ENCODE measurements at places on chromosomes 7 and 10.

- no peak for DNase-seq
Observed at GRCh38 chr7:141198194-141198958, 124.5 kb downstream of the TMEM178B start.

DNA sequence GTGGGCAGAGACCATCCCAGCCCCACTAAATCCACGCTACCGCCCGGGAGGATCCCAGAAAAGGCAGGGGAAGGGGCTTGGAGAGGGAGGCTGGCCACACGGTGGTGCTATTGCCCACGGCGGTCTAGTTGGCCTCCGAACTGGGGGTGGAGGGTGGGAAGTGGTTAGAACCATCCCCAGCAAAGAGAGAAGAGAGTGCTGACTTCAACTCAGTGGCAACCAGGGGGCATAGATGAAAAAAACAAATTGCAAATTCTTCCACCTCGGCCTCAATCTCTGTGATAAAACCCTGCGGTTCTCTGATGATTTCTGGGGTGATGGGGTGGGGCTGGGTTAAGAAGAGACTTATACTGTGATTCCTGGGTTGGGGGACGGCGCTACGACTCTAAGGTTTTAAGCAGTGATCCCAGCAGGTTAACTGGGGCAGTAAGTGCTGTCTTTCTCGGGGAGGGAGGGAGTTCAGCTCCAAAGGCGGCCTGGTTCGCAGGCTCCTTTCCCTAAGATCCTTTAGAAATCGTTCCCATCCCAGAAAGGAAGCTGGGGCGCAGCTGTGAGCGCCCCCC is 154.5 kb upstream of the LYZL2 start:
- peak; percentile 94 for DNase-seq

DNA sequence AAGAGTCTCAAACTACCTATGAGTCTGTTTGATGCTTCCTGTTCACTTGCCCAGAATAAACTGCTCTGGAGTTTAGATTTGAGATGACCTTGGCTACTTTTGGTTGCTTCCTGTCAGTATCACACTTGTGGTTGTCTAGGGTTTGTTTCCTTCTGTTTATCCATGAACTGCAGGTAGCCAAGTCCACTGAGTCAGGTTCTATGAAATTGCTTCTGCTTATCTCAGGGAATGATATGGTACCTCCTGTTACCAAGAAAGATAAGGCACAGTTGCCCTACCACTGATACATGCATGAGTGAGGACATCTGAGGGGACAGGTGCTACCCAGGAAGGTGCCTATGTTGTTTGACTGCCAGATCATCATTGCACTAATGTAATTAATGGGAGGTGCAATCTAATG is 15.8 kb upstream of the EEPD1 start:
- no peak for DNase-seq

DNA sequence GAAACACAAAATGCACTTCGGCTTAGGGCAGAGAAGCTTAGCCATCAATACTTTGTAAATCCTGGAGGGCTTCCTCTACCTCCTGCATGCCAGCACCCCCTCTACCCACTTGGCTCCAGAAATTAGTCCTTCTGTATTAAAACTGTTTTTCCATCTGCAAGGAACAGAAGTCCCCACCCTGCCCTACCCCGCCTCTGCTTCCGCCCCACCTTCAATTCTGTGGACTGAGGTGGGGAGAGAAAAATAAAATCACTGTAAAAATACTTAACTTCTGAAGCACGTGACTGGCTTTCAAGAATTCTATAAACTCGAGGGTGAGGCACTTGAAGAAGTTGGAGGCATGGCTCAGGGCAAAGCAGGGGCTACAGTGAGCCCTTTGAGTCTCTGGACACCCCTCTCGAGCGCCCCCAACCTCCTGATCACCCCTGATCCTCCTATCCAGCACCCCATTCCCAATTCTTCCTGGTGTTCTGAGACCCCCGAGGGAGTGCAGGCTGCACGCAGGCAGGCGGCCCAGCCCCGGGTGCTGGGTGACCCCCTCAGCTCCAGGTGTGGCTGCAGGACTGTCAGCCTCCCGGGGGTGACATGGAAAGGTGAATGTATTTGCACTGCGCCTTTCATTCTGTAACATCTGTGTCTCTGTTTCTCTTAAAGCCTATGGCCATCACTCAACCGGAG is 7.3 kb upstream of the KIAA1217 start:
- no peak for DNase-seq

DNA sequence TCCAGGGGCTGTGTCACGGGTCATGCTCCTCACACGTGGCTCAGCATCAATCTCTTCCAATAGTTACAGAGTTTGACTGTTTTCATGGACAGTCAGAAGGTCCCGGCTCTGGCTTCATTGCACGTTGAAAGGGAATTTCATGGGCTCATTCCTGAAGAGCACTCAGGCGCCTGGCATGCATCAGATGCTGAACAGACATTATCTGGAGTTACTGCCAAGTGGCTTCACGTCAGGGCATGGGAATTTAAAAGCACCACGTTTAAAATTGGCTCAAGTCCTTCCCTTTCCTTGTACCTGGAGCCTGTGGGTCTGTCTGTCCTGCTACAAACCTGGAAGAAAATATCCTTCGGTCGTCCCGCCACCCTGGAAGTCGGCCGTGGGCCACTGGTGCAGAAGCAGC is 50.4 kb downstream of the CFAP46 start:
- no peak for DNase-seq

- no peak for DNase-seq
Observed at GRCh38 chr7:93778384-93778783, 112.2 kb downstream of the TFPI2 start.

- DNase-seq = no peak
Observed at GRCh38 chr10:46001187-46001756, 29.0 kb downstream of the TIMM23 start.

GRCh38 chr10:84227810-84228209 is 2.5 kb upstream of the LRIT2 start:
- DNase-seq = no peak

- peak; percentile 53 for DNase-seq
Observed at GRCh38 chr10:103197174-103197573, 4.1 kb upstream of the NT5C2 start.

DNA sequence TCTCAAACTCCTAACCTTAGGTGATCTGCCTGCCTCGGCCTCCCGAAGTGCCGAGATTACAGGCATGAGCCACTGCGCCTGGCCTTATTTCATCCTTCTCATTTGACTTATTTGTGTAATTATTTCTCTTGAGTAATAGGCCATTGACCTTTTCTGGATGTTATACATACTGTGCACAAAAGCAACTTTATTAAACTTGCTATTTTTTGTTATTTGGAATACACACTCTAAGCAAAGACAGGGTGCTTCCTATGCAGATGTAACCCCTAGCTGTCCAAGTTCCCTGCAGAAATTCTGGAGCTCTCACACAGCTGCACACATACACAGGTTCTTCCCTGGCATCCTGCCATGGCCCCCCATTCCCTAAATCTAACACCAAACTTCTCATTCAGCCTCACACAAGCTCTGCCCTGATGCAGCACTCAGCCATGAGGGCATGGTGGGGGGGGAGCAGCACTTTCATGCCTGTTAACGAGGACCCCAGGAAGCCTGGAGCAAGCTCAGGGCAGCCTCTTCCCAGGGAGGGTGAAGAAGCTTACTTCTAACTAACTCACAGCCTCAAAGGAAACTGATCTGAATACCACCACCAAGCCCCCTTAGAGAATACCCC is 33.2 kb downstream of the SH3PXD2A start:
- no peak for DNase-seq

DNA sequence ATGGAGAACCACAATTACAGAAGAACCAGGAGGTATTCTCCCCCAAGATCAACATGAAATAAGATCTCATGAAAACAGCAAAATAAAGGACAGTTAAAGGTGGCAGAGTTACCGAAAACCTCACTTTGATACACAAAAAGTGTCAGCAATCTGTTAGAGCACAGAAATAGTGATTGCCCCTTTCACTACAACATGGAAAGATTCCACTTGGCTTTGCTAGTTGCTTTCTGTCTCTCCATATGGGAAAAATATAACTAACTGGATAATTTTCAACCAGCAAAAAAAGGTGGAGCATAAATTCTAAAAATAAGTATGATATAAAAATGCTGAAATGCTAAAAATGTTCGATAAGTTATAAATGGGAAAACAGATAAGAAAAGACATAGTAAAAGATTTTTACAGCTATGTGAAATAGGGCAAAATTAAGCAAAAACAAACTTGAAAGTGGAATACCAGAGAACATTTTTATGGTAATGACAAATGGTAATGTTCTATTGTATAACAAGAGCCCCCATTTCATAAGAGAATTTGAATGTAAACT is 90.2 kb downstream of the GPR85 start:
- no peak for DNase-seq

GRCh38 chr7:53191191-53191695 is 155.8 kb downstream of the POM121L12 start:
- DNase-seq = no peak

DNA sequence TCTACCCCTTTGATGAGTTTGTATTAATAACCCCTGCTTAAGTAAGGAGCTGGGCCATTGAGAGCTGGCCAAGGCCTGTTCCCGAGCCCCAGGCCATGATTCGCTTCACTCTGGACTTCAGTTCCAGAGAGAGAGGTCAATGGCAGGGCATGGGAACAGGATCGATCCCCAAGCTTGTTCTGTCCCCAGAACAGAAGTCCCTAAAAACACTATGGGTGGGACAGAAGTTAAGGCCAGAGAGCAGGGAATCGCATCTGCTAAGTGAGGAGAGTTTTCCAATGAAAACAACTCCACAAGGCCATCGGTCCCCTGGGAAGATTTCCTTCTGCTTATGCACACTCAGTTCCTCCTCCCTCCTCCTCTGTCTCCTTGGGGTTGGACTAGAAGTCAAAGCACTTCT is 159.6 kb downstream of the LSM5 start:
- DNase-seq = no peak

DNA sequence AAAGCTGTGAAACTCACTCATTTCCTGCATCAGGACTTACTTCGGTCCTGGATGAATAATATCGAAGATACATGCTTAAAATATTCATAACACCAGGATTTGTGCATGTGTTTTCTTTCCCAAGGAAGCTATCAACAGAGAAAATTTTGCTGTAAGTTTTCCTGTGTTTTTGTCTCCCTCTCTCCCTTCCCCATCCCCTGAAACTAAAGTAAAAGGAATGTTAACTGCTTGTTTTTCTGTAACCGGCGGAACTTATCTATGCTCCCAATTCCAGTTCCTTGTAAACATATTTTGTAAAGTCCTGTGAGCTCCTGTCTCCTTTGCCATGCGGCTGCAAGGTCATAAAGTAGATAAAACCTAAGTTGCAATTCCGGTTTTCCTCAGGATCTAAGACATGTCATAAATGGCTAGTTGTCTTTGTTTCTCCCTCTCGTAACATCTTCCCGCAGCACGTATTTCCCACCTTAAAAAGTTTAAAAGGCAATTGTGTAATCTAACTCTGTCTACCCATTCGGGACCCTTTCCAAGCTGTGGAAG is 79.0 kb upstream of the POM121L12 start:
- DNase-seq = no peak

GRCh38 chr7:95002775-95003174 is 95.4 kb downstream of the PPP1R9A start:
- no peak for DNase-seq

- DNase-seq = no peak
Observed at GRCh38 chr7:80940539-80941207, 21.8 kb upstream of the SEMA3C start.

DNA sequence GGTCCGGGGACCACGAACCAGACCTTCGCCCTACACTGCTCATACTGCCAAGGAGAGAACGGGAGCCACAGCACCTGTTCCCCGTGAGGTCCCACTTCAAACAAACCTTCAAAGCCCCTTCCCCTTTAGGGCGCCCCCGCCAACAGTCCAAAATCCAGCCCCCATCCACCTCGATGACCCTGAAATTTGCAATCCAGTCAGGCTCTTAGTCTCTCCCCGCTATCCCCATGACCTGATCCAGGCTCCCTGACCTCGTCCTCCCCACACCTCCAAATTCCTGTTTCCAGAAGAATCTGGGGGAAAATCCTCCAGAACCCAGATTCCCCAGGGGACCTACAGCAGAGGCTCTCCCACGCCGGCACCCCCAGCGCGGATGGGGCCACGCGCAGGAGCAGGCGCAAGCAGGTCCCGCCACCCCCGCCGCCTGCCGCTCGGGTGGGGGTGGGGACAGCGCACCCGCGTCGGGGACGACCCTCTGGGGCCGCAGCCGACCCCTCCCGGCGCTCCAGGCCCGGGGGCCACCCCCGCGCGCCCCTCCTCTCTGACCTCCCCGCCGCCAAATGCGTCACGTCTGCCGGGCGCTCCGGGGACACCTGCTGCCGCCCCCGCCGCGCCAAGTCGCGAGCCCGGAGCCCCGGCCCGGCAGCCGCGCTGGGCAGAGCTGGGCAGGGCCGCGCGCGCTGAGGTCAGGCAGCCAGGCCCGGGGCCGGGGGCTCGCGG is 753 bp downstream of the CAMK2B start:
- peak; percentile 29 for DNase-seq

DNA sequence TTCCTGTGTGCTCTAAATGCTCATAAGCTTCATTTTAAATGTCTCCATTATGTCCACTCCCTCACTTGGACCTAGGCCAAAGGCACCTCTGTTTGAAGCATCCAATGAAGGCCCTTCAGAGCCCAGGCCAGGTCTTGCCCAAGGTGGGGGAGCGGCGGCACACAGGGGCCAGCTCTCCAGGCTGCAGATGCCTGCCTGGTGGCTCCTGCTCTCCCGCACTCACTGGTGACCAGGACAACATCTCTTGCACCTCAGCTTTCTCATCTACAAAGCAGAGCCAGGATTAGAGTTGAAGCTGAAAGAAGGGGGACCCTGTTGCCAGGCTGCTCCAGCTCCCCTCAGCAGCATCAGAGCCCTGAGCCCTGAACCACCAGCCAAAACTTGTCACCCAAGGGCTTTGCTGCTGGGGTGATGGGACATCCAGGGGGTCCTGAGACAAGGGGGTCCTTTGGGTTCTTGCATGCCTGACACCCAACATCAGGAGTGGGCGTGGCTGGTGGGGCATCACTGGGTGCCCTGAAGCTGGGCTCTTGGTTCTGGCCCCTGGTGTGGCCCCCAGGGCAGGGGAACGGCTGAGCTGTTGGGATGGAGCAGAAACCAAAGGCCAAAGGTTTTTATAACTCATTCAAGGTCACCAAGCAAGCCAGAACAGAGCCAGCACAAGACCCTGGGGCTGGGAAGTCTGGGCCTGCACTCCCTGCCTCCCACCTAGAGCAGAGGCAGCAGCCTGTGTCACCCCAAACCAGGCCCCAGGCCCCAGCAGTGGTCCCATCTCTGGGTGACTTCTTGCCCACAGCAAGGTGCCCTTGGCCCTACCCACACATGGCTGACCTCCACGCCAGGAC is 1.2 kb downstream of the NACAD start:
- DNase-seq = peak; percentile 30
